GM12865 (cell line): ENCODE measurements at places on chromosomes 1 and 21.
A peak's percentile ranks its signal among the peaks of the same experiment; 100 is the strongest.

GRCh38 chr1:240533154-240533780 is 78.7 kb downstream of the GREM2 start:
- DNase-seq, result no peak

GRCh38 chr1:159791461-159791860 is 10.7 kb downstream of the DUSP23 start:
- DNase-seq, result no peak

GRCh38 chr1:202462342-202463076 is 114.0 kb downstream of the PPP1R12B start:
- no peak for DNase-seq

- no peak for DNase-seq
Measured at GRCh38 chr1:3573500-3573899, 37.8 kb downstream of the MEGF6 start.

DNA sequence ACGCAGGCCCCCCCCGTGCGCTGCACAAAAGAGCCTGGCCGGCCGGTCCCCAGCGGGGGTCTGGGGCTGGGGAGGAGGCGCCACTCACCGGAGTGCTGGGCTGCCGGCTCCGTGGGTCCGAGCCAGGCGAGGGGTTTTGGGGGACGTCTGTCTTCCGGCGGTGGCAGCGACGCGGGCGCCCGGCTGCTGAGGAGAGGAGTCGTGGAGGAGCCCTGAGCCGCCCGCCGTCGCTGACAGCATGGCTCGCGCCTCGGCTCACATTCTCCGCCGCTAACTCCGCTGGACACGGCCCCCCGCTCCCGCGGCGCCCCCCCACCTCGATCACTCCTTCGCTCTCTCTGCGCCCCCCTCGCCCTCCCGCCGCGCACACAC is 649 bp downstream of the AHDC1 start:
- peak; percentile 51 for DNase-seq

DNA sequence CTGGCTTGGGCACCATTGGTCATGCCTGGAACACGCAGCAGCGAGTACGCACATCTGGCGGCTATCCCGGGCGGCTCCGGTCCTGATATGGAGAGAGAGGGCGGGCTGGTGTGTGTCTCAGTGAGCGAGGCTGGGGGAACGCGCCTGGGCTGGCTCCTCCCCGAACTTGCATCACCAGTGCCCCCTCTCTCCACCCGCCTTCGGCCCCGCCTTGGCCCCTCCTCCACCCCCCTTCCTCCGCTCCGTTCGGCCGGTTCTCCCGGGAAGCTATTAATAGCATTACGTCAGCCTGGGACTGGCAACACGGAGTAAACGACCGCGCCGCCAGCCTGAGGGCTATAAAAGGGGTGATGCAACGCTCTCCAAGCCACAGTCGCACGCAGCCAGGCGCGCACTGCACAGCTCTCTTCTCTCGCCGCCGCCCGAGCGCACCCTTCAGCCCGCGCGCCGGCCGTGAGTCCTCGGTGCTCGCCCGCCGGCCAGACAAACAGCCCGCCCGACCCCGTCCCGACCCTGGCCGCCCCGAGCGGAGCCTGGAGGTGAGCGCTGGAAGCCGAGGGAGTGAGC is at the start of gene ATF3:
TSS of gene ATF3 (plus strand) at position 370 of the 567 bp plus-strand sequence. CDS start 6,261 bp downstream, outside the sequence.
- DNase-seq, result peak; percentile 99

- peak; percentile 67 for DNase-seq
Measured at GRCh38 chr1:107782217-107782845, 182.6 kb downstream of the VAV3 start.

DNA sequence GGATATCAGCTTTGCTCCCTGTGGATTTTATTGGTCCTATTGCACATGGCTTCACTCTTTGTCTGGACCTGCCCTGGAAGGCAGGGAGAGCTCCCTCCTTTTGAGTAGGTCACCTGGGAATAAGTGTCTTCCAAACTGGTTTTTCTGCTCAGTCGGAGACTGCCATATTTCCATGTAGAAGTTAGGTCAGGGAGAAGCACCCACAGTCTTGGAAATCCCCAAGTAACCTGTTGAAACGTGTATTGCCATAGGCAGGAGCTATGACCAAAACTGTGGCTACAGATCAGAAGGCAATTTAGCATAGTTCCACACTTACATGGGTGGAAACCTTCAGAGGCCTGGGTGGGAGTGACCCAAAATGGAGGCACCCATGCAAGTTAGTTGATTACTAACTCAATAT is 3.5 kb upstream of the GNG12 start:
- no peak for DNase-seq

- no peak for DNase-seq
Measured at GRCh38 chr1:230337266-230337665, 88.9 kb downstream of the PGBD5 start.

GRCh38 chr1:64839261-64839660 is 94.4 kb downstream of the RAVER2 start:
- no peak for DNase-seq

- DNase-seq, result no peak
Measured at GRCh38 chr1:195849180-195849579, 759.1 kb downstream of the KCNT2 start.

- no peak for DNase-seq
Measured at GRCh38 chr1:234525099-234525799, 46.3 kb upstream of the TARBP1 start.

DNA sequence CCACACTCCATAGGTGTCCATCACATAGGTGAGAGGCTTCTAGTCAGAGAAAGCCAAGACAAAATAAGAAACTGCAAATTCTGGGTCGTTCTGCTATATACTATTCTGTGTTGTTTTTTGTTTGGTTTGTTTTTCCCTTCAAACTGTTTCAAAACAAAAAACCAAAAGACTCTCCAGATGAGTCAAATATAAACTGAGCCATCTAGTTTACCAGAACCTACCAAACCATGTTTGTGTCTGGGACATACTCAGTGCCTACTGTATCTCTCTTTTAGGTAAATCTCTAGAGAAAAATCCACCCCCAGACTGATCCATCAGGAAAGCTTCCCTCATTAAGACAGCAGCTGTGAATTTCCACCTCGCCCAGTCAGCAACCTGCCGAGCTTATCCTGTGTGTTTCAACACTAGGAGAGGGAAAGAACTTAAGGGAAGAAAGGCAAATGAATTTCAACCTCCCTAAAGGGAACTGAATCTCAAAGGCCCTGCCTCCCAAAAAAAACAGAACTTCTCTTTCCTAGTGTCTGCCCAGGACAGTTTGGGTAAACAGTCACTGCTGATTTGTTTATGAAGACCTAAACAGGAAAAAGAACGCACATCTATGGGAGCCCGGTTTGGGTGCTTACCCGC is 17.2 kb downstream of the PPT1 start:
- DNase-seq, result no peak

DNA sequence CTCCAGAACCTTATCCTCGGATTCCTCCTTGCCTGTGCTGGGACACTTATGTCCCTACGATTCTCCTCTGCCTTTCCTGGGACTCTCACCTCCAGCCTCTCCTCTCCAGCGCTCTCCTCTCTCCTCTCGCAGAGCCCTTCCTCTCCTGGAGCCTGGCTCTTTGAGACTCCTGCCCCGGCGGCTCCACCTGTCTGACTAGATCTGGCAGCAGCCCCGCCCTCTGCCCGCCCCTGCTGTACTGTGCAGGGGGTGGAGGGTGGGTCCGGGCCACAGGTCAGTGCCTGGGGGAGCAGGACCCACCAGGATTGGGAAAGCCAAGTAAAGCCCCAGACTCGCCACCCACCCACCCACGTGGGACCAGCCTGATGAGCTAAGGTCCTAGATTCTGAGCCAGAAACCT is 1.6 kb downstream of the ELOVL1 start:
- peak; percentile 43 for DNase-seq

DNA sequence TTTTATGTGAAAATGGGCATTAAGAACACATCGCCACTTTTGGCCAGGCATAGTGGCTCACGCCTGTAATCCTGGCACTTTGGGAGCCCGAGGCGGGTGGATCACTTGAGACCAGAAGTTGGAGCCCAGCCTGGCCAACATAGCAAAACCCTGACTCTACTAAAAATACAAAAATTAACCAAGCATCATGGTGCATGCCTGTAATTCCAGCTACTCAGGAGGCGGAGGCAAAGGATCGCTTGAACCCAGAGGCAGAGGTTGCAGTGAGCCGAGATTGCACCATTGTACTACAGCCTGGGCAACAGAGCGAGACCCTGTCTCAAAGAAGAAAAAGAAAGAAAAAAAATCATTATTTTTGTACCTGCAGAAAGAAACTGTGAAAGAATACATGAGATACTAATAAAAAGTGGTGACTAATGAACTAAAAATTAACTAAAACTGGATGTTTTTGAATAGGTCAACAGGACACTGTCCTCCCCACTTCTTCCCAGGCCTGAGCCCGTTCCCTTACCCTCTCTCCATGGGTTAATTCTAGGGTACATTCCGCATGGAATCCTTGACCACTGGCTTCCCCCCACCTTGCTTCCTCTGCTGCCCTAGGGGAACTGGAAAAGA is 8.3 kb upstream of the TINAGL1 start:
- no peak for DNase-seq

DNA sequence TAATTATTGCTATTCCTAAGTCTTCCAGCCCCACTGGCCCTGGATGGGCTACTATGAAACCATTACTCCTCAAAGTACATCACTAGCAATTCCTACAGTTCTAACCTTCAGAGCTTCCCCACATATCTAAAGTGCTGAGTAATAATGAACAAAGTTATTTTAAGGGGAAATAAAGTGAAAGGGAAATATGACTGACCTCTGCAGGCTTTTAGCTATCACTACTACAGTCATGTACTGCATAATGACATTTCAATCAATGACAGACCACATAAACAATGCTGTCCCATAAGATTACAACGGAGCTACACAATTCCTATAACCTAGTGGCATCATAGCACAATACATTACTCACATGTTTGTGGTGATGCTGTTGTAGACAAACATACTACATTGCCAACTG is 32.5 kb upstream of the ASPM start:
- no peak for DNase-seq

- no peak for DNase-seq
Measured at GRCh38 chr1:2215329-2215728, 12.8 kb upstream of the SKI start.

DNA sequence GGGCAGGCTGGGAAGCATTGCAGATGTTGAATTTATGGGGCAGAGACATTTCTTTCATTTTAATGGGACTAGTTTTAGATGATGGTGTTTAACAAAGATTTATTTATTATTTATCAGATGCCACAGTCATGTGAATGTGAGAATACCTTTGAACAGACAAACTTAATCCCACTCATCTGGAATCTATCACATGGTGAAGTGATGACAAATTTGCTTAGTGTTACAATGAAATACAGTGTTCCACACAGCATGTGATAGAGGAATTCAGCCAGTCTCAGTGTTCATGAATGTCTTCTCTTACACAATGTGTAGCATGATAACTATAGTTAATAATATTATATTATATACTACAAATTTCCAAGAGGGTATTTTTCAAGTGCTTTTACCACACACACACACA is 1361.7 kb upstream of the B3GALT2 start:
- no peak for DNase-seq

GRCh38 chr1:150562446-150563339 is 13.5 kb downstream of the ADAMTSL4 start:
- DNase-seq, result peak; percentile 99

- no peak for DNase-seq
Measured at GRCh38 chr1:22126531-22126930, 16.4 kb downstream of the WNT4 start.

DNA sequence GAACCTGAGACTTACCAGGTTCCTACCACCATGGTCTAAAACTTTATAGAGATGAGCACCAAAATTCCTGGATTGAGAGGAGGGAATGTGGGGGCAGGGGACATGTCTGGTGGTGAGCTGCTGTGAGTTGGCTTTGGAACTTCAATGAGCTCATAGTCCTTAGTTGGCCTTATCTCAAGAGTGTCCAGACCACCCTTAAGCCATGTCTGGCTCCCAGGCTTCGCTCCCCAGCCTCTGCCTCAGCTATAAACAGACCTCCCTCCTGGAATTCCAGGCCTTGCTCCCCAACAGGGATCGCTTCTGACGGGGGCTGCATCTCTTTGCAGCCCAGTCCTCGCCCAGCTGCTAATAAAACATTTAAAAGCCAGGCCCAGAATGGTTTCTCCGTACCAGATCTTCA is 19.5 kb downstream of the ATF3 start:
- DNase-seq, result no peak

DNA sequence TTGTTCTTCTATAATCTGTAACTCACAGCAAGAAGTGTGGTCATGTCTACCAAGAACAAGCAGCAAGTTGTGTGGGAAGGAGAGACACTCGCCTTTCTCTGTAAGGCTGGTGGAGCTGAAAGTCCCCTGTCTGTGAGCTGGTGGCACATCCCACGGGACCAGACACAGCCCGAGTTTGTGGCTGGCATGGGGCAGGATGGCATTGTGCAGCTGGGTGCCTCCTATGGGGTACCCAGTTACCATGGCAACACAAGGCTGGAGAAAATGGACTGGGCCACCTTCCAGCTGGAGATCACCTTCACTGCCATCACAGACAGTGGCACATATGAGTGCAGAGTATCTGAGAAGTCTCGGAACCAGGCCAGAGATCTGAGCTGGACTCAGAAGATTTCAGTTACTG is 15.5 kb downstream of the CD101 start:
- DNase-seq, result no peak

DNA sequence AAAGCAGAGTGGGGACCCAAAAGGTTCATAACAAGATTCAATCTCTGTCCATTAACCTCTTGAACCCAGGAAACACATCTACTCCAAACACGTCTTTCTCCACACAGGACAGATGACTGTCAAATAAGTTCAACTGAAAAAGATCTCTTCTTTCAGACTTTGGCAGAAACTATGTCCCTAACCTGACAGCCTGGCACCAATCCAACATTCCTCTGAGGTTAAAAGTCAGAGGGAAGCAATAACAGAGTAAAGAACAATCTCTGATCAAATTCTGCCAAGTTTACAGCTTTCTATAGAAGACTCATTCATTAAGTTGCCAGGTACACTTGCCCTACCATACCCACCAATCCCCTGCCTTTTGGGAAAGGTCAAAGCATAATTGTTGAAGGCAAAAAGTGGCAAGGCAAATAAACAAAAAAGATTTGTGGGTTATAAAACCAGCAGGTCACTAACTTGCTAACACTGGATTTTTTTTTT is 31.9 kb downstream of the OTUD7B start:
- no peak for DNase-seq

DNA sequence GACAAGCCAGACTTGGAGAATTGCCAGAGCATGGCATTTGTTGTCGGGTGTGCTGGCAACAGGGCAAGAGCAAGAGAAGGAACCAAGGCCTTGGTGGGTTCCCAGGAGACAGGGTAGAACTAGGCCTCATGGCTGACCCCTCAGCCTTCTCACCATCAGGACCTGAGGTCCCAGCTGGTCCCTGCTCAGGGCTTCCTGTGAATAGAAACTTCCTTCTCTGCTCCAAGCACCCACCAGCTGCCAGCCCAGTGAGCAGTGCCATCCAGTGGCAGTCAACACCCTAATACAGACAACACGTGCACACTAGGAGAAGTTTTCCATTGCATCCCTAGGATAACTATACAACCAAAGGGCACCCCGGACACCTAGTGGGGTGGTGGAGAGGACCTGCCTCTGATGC is 22.8 kb downstream of the S100A6 start:
- DNase-seq, result no peak
